Thymus (tissue), 14 donors: ENCODE measurements at places on chromosomes 12 and 14.
A peak's percentile ranks its signal among the peaks of the same experiment; 100 is the strongest.

DNA sequence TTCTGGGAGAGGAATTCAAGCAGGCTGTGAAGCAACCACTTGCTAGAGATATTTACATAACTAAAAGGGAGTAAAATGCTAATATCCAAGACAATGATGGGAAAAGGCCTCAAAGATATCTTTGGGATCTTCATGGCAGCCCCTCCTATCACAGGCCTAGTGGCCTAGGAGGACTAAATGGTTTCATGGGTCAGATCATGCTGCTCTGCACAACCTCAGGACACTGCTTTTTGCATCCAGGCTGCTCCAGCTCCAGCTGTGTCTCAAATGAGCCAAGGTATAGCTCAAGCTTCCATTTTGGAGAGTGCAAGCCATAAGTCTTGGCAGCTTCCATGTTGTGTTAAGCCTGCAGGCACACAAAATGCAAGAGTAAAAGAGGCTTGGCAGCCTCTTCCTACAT, 195.6 kb upstream of the SSTR1 start:
- no peaks in the 10 kb centered on the region for H3K36me3 ChIP-seq
- H3K27ac ChIP-seq, result no peak overlapping the region
- no peaks in the 10 kb centered on the region for H3K27me3 ChIP-seq
- H3K4me3 ChIP-seq, result no peak overlapping the region

DNA sequence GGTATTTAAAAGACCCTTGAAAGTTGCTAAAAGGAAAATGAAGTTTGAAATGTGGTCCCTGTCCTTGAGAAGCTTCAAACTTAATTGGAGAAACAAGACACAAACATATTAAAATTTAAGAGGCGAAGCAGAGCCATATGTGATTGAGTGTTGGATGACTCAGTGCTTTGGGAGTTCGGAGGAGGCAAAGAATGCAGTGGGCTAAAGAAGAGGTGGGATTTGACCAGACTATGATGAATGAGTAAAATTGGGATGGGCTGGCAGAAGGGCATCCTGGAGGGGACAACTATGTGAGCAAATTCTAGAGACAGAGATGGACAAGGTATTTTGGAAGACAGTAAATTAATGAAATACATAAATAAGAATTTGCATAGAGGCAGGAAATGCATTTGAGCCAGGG, 358.6 kb downstream of the EGLN3 start:
- no peaks in the 10 kb centered on the region for H3K36me3 ChIP-seq
- H3K27me3 ChIP-seq, result no peaks in the 10 kb centered on the region
- no peaks in the 10 kb centered on the region for H3K4me1 ChIP-seq
- no peak for DNase-seq

- H3K4me1 ChIP-seq, result no peaks in the 10 kb centered on the region
- H3K27me3 ChIP-seq, result no peaks in the 10 kb centered on the region
- no peak for DNase-seq
- H3K27ac ChIP-seq, result no peak overlapping the region
- no peak overlapping the region for H3K4me3 ChIP-seq
- H3K36me3 ChIP-seq, result no peaks in the 10 kb centered on the region
These were observed 25.3 kb downstream of the TMEM117 start for GRCh38 chr12:43861015-43861839.

- no peak overlapping the region for H3K4me3 ChIP-seq
- peaks cover 43% of the 10 kb centered on the region for H3K36me3 ChIP-seq
- H3K4me1 ChIP-seq, result peaks cover 55% of the 10 kb centered on the region
- peak overlapping the region; percentile 53 for H3K27ac ChIP-seq
- no peaks in the 10 kb centered on the region for H3K27me3 ChIP-seq
- no peak for DNase-seq
These were observed 8.2 kb downstream of the MLXIP start for GRCh38 chr12:122086641-122087285.

DNA sequence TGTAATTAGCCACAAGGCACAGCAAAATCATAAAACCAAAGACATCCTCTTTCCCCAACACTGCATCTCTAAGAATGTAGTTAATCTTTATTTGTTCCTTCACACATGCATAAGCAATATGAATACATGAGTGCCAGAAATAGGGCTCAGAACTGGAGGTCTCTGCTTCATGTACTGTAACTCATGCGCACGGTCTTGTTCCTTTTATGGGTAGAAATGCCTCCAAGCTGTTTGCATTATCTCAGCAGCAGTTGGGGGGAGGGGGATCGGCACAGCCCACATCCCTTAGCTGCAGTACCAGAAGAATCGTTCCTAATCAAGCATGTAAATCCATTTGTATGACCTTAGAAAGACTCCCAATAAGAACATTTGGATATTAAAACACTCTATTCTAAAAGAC, 20.0 kb downstream of the RHOJ start:
- no peaks in the 10 kb centered on the region for H3K36me3 ChIP-seq
- no peaks in the 10 kb centered on the region for H3K27me3 ChIP-seq
- H3K4me3 ChIP-seq, result no peak overlapping the region

DNA sequence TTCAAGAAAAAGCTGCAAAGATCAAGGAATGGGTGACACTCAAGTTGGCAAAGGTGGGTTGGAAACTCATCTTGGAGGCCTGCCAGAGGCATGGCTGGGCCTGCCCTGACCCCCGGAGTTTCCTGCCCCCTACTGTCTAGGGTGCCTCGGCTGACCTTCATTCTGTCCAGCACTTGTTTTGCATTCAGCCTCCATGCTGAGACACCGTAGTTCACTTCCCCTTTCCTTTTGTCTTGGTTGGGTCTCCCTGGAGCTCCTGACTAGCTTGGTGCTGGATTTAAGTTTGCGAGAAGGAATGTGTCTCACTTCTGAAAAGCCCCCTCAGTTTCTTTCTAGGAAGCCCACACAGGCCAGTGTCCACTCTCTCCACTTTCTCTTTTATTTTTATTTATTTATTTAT, 26.5 kb downstream of the PLEKHH1 start:
- DNase-seq, result no peak
- H3K36me3 ChIP-seq, result no peaks in the 10 kb centered on the region
- no peak overlapping the region for H3K27ac ChIP-seq
- no peak overlapping the region for H3K4me3 ChIP-seq

- DNase-seq, result no peak
- H3K27me3 ChIP-seq, result no peaks in the 10 kb centered on the region
- H3K27ac ChIP-seq, result no peak overlapping the region
- H3K4me3 ChIP-seq, result no peak overlapping the region
These were observed 50.7 kb downstream of the SENP1 start for GRCh38 chr12:48054955-48055821.

DNA sequence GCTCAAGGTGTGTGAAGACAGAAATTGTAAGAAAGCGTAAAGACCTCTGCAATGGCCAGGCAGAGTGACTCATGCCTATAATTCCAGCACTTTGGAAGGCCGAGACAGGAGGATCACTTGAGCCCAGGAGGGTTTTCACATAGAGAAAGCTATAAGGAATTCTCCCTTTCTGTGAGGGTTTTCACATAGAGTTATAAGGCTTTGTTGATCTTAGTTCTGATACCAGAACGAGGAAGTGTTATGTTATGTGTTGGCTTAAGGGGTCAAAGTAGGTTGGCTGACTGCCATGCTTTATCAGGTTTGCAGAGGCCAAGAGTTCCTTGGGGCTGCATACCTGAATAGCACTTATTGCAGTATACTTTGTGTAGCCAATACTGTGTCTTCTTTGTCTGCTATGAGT, 139.1 kb downstream of the ERC1 start:
- H3K36me3 ChIP-seq, result no peaks in the 10 kb centered on the region
- H3K4me1 ChIP-seq, result peaks cover 4% of the 10 kb centered on the region
- H3K4me3 ChIP-seq, result no peak overlapping the region
- no peak for DNase-seq
- H3K27me3 ChIP-seq, result no peaks in the 10 kb centered on the region

GRCh38 chr12:86666316-86666715, 410.1 kb upstream of the MGAT4C start:
- no peak for DNase-seq
- no peak overlapping the region for H3K27ac ChIP-seq
- no peaks in the 10 kb centered on the region for H3K4me1 ChIP-seq

GRCh38 chr12:7093486-7093885, 1.2 kb upstream of the C1R start:
- H3K27me3 ChIP-seq, result no peaks in the 10 kb centered on the region
- no peaks in the 10 kb centered on the region for H3K36me3 ChIP-seq
- H3K27ac ChIP-seq, result no peak overlapping the region
- DNase-seq, result no peak

DNA sequence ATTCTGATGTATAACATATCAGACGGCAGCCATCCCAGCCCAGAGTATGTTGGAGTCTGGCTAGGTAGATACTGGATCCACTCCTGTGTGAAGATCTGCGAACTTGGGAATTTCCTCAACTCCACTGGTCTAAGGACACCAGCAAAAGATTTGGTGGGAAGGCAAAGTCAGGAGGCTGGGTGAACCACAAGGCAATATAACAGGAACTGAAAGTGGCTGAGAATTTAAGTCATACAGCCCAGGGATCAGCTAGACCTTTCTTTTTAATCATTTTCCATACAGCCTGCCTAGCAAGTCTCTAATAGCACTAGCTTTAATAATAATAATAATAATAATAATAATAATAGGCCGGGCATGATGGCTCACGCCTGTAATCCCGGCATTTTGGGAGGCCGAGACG, 34.8 kb downstream of the BRAP start:
- H3K27me3 ChIP-seq, result no peaks in the 10 kb centered on the region
- H3K4me3 ChIP-seq, result no peak overlapping the region
- DNase-seq, result no peak
- no peaks in the 10 kb centered on the region for H3K4me1 ChIP-seq
- H3K27ac ChIP-seq, result no peak overlapping the region

DNA sequence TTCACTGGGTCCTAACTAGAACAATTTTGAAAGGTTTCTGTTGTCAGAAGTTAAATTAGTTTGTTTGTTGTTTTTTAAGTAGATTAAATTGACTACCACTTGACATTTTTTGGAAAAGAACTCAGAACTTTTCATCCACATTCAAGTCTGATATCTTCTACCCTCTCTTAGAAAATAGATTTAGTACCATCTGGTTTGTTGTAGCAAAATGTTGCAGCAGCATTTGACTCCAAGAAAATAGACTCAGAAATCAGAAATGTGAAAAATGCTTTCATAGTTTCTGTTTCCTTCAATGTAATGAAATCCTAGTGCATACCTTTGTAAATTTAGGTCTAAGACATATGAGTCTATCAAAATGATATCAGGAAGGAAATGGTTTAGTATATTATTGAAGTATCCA, 256.3 kb upstream of the CLEC14A start:
- no peak for DNase-seq
- no peaks in the 10 kb centered on the region for H3K4me1 ChIP-seq
- H3K27me3 ChIP-seq, result no peaks in the 10 kb centered on the region
- no peak overlapping the region for H3K4me3 ChIP-seq
- H3K36me3 ChIP-seq, result no peaks in the 10 kb centered on the region

DNA sequence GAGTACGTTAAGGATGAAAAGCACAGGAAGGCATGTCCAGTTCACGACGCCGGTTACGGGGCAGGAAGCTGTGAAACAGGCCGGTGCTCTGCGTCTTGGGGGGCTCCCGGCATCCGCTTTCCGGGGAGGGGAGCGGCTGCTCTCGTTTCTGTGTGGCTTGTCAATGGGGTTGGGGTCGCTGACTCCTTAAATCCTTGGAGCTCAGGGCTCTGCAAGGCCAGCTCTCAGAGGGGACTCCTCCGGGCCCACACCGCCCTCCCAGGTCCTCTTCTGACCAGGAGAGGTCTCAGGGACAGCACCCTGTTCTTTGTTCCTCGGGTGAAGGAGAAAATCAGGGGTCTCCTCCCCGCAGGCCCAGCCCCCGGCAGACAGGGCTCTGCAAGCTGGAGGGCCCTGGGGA, 78.1 kb downstream of the GALNT9 start:
- no peak overlapping the region for H3K4me3 ChIP-seq
- H3K4me1 ChIP-seq, result no peaks in the 10 kb centered on the region
- no peak for DNase-seq
- no peaks in the 10 kb centered on the region for H3K36me3 ChIP-seq

GRCh38 chr14:92414690-92415445, 91.9 kb downstream of the SLC24A4 start:
- DNase-seq, result no peak
- no peak overlapping the region for H3K27ac ChIP-seq
- no peak overlapping the region for H3K4me3 ChIP-seq
- no peaks in the 10 kb centered on the region for H3K36me3 ChIP-seq
- no peaks in the 10 kb centered on the region for H3K27me3 ChIP-seq

DNA sequence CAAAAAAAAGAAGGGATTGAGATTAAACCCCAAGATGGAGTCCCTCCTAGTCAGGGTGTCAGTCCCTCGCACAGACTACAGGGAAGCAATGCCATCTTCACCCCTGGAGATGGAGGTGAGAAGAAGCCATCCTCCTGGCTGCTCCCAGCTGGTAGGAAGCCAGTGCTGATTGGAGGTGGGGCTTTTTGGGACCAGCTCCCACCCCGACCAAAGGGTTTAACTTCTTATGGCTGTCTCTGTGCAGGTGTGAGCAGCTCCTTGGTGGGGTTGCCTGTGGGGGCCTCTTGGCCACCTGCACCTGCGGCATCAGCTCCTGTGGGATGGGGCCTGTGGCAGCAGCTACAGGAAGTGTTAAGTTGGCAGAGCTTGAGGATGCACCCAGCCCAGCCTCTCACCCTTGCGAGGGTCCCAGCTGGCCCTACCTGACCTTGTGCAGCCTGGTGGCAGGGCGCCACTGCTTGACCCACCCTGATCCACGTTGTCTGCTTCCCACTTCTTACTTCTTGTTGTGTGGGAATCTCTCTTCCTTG, 3.8 kb upstream of the KRT86 start:
- no peak overlapping the region for H3K4me3 ChIP-seq
- no peak overlapping the region for H3K27ac ChIP-seq
- no peaks in the 10 kb centered on the region for H3K27me3 ChIP-seq
- no peaks in the 10 kb centered on the region for H3K36me3 ChIP-seq

GRCh38 chr12:89160716-89161123, 191.6 kb downstream of the DUSP6 start:
- H3K4me3 ChIP-seq, result no peak overlapping the region
- H3K36me3 ChIP-seq, result no peaks in the 10 kb centered on the region
- no peak for DNase-seq
- no peak overlapping the region for H3K27ac ChIP-seq
- H3K27me3 ChIP-seq, result no peaks in the 10 kb centered on the region

DNA sequence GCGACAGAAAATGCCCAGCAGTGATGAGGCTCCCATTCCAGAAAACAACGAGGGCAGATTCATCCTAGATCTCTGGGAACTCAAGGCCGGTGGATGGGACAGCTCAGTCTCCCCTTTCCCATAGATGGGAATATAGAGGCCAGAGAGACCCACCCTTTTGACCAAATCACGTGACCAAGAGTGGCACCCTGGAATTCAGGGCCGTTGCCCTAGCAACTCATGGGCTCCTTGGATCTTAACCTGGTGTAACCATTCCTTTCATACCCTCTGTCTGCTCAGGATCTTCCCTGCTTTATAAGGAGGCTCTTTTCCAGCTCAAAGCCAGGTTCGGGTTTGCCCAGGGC, 8.4 kb upstream of the LRTM2 start:
- H3K4me3 ChIP-seq, result peak overlapping the region; percentile 24
- peaks cover 3% of the 10 kb centered on the region for H3K27me3 ChIP-seq
- no peak overlapping the region for H3K27ac ChIP-seq
- no peaks in the 10 kb centered on the region for H3K4me1 ChIP-seq
- no peaks in the 10 kb centered on the region for H3K36me3 ChIP-seq

GRCh38 chr12:48857278-48857994, 5.5 kb upstream of the DDX23 start:
- H3K4me3 ChIP-seq, result no peak overlapping the region
- H3K27ac ChIP-seq, result no peak overlapping the region
- peaks cover 10% of the 10 kb centered on the region for H3K27me3 ChIP-seq
- no peaks in the 10 kb centered on the region for H3K36me3 ChIP-seq
